Activated naive CD4-positive, alpha-beta T cell treated with Interleukin-2 at 50 U/mL for 16 hours (primary cell): ENCODE measurements at places on chromosomes 1 and 21.

DNA sequence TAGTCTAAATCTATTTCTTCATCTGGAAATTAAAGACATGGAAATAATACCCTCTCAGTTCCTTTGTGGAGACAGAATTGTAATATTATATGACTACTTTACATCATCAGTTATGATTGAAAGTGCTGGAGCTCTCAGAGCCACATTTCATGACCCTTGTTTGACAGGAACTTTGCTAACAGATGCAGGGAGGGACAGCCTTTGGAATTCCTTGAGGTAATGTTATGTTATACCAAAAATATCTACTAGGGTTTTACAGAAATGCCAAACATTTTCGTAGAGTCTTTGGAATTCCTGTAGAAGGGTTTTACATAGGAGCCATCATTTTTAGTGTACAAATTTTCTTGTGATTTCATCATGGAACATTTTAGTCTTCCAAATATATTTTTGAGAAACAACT, 57.4 kb upstream of the ADAMTS5 start:
- no peak for DNase-seq

DNA sequence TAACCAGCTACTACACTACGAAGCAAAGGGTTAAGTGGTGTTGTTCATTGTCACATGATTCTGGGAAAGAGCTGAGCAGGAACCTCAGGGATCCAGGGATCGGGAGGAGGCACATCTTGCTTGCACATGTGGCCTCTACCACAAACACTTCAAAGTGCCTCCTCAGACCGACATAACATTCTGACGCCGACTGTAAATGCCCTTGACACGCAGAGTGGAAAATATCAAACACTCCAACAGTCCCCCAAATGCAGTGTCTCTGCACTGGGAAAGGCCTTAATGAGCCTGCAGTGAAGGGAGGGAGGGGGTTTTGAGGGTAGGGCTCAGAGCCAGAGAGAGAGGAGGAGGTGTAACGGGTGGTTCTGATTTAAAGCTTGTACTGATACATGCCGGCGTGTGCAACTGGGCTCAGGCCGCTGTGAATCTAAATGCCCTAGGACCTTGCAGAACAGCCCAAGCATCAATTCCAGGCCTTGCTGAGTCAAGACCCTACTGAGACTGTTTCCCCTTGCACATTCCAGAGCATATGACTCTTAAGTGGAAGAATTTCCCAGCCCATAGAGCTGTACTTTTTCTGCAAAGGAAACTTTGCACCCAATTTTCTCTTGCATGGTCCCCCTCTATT, 163.7 kb downstream of the NTMT2 start:
- no peak for DNase-seq

DNA sequence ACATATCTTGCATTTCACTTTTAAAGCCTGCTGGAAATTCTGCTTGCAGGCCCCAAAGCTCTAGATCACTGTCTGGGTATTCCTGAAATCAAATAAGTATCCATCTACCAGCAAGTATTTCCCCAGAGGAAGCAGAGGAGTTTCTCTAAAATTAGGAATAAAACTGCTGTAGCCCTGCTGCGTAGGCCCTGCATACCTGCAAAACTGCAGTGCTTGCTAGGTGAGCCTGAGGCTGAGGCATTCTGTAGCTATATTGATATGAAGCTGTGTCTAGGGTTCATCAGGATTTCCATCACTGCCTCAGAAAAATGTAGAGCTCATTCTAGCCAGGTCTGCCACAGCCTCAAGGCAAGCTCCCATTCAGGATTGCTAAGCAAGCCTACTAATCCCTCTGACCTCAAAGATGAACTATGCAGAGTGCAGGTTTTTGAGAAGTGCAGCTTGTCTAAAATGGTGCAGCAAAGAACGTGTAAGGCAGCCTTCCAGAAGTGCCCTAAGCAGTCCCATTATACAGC, 28.7 kb downstream of the NPHS2 start:
- no peak for DNase-seq

GRCh38 chr1:75131565-75132241, 2.5 kb upstream of the LHX8 start:
- DNase-seq = no peak

DNA sequence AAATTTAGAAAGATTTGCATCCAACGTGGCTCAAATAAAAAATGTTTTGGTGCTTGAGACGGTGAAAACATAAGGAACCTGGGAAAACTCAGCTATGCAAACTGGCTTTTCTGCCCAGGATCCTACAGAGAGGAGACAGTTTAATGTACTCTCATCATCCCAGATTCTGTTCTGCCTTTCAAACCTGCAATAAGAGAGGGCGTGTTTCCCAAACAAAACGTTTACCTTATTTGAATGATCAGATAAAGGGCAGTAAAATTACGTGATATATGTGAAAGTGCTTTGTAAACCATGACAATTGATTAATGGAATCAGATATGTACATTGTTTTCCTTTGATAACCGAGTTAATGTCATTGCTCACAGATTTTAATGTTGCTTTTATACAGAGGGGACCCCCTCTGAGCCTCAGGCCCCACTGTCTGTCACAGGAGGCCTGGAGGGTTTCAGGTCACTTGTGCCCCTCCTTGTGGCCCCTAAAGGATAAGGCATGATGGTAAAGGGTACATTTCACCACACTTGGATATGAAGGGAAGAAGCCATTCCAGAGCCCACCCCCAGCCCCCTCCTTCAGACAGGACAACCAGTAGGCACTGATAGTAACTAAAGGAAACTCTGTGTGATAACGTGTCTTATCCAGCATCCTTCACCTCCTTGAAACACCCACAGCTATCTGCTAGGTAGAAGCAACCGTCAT, 157.6 kb downstream of the EDEM3 start:
- no peak for DNase-seq

- no peak for DNase-seq
These were observed 32.9 kb downstream of the CD58 start for GRCh38 chr1:116537898-116538297.

DNA sequence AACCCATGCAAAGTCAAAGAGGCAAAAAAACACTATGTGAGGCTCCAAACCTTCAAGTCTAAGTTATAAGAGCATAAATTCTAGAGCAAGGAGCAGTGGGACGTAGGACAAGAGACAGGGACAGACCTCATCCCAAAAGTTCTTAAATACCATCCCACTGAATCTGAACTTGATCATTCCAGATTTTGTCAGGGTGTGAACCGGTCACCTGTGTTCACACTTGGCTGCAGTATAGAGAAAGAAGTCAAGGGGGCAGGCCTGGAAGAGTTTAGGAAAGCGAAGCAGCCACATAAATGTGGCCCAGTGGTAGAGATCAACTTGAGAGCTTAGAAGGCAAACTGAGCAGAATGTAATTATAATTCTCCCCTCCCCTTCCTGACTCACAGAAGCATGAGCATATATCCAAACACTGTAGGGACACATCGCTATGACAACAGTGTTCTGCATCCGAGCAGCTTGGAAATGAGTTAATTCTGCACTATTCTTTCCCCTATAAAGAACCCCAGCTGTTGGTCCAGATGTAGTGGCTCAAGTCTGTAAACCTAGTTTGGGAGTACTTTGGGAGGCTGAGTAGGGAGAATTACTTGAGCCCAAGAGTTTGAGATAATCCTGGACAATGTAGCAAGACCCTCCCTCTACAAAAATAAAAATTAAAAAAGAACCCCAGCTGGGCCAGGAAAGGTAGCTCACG, 2.7 kb downstream of the AKR7A2 start:
- DNase-seq = no peak

DNA sequence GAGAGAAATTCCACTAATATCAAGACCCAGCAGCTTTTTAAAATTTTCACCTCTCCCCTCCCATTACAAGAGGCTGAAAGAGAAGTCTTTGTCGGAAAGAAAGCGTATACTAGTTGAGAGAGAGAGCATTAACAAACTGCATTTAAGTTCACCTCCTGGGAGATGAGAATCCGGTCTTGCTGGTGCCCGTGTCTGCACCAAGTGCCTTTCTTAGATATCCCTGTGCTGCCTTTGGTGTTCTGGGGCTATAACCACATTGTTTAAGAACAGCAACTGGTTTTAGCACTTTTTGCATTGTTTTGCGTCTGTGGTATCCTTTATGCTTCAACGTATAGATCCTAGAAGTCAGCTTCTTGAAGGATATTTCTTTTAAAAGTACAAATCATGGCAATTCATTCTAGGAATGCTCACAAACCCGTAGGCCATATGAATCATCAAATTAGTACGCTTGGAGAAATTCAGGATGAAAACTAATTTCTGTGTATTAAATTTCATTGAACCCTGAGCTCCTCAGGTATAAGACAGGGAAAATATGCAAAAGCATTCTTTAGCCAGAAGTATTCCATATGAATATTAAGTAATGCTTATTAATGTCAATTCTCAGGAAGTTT, 3.4 kb upstream of the RPE65 start:
- DNase-seq = no peak

GRCh38 chr1:221987860-221988520, 246.1 kb upstream of the DUSP10 start:
- DNase-seq = no peak

GRCh38 chr1:233290396-233291034, 5.0 kb downstream of the PCNX2 start:
- no peak for DNase-seq
